Fibroblast of gingiva (primary cell): ENCODE measurements at places on chromosomes 2 and 18.

DNA sequence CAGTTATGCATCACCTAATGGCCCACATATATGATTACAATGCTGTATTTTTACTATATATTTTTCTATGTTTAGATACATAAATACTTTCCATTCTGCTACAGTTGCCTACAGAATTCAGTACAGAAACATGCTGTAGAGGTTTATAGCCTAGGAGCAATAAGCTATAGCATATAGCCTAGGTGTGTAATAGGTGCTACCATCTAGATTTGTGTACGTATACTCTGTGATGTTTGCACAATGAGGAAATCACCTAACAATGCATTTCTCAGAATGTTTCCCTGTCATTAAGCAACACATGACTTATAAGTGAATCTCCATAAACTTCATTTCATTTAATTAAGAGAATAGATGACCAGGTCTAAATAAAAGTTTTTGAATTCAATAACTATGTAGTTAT, 43.5 kb downstream of the SLC38A11 start:
- no peak for DNase-seq

GRCh38 chr2:102357937-102358336, 2.3 kb downstream of the IL18R1 start:
- no peak for DNase-seq

- DNase-seq, result no peak
These were observed 480.5 kb downstream of the TRIB2 start for GRCh38 chr2:13197248-13197647.

- peak; percentile 42 for DNase-seq
These were observed 106.8 kb upstream of the GALNT5 start for GRCh38 chr2:157150747-157151146.

DNA sequence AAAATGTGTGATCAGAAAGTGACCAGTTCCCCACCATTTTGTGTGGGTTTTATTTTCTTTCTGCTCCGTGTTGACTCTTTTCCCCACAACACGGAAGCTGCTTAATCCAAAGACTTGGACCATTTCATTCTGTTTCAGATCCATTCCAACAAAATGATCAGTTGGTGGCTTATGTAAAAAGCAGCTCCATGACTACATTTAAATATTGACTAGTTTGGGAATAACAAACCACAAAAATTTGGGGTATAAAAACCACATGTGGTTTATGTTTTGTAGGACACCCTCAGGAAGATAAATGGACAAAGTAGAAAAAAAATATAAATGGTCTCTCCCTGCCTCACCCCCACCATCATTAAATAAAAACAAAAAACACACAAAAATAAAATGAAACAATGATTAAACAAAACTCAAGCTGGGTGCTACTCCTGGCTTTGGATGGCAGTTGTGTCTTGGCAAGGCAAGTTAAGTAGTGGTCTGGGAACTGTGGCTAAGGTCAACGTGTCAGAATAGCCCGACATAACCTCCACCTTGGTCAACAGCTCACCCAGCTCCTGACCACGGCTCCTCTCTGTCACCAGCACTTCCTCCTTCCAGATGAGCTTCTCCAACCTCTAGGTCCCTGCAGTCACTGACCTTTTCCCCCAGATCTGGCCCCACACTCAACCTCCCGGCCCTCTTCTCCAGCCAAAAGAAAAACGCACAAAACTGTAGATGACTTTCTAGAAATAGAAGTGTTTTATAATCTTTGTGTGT, 12.8 kb upstream of the WIPF1 start:
- DNase-seq, result no peak

DNA sequence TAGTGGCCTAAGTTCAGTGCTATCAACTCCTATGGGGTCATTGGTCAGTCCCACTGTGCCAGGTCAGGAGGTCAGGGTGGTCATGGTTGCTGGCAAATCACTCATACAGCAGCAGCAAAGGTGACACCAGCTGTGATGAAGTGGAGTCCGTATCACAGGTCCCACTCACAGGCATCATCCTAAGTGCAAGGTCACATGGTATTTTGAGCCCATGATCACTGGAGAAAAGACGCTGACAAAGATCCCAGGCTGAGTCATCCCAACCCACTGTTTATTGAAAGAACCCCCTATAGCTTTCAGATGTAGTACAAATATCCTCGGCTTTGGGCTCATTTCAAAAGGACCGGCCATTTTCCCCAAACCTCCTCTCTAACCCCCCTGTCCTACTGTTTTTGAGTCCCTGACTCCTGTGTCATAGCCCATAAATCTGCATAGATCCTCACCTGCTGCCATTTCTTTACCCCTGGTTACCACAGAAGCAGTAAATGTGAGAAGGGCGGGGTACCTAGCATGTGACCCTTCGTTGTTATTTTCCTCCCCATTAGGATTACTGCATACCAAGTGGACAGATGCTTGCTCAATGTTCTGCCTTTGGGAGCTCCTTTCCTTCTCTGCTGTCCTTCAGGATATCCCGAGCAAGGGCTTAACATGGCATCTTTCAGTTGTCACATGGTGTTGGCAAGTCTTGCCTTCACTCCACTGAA, 107.7 kb downstream of the COL6A3 start:
- DNase-seq, result peak; percentile 43

- DNase-seq, result no peak
These were observed 6.8 kb downstream of the ASXL3 start for GRCh38 chr18:33584548-33585430.

- no peak for DNase-seq
These were observed 27.4 kb downstream of the USP34 start for GRCh38 chr2:61443342-61444041.

- DNase-seq, result peak; percentile 2
These were observed 1.2 kb upstream of the BARD1 start for GRCh38 chr2:214810671-214811070.

- DNase-seq, result no peak
These were observed 191.5 kb upstream of the RMP24 start for GRCh38 chr18:35780937-35781336.

DNA sequence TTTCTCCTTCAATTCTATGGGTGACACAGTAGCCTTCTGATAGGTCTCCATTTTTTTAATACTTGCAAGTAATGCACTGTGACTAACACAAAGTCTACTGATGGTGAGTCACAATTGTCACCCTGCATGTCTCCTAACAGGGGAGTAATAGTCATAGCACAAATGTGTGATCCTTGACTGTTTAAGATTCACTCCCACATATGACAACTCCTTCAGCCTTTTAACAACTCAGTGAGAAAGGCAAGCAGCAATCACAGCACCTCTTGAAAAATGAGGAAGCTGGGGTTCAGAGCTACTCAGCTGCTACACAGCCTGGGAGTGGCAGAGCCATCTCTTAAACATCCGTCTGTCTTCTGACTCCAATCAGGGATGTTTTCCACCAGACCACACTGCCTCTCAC, 63.8 kb downstream of the EHD3 start:
- no peak for DNase-seq

DNA sequence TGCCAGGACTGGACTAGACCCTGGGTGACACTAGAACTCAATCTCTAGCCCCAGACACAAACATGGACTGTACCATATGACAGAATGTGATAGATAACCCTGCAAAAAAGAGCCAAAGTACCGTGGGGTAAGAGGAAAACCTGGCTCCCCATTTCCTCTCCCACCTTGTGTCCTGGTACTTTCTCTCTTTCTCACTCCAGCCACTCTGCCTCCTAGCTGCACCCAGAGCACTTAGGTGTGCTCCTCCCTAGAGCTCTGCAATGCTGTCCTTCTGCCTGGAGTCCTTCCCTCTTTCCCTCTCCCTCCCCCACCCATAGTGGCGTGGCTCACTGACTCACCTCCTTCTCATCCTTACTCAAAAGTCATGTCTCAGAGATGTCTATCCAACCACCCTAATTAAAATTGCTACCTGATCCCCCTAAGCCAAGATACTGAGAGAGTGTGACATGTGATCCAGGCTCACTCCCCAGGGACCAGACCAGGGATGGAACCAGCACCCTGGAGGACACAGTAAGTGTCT, 171.3 kb downstream of the LOXHD1 start:
- DNase-seq, result no peak

DNA sequence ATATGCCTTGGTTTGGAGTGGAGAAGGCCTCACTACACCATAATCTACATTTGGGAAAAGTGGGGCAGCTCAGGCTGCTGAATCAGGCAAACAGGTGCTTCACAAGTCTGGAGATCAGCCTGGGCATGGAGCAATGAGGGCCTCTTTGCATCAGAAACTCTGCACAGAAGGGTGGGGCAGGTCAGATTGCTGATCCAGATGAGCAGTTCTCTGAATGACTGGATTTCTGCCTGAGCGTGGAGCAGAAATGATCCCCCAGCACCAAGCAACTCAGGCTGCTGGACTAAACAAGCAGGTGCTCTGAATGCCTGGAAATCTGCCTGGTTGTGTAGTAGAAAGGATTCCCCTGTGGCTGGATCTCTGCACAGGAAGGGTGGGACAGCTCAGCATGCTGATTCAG, 605.3 kb upstream of the ZNF804A start:
- DNase-seq, result no peak

- DNase-seq, result peak; percentile 26
These were observed 458 bp downstream of the HYCC2 start for GRCh38 chr2:201070948-201071478.

DNA sequence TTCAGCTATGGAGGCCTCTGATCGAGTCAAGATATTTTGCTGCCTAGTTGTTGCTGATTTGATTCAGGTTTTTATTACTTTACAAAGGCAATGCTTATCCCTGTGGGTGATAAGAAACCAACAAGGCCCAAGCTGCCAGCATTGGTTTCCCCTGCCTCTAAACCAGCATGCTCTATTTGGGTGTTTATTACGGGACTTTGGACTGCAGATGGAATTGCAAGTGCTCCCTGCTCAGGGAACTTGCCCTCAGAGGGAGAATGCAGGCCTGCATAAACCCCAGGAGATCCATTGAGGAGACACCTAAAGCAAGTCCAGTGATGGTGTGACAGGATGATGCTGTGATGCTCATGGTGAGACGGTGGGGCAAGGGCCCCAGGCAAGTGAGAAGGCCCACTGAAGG, 172.1 kb downstream of the VAPA start:
- DNase-seq, result no peak

GRCh38 chr2:226077841-226078240, 678.3 kb downstream of the NYAP2 start:
- peak; percentile 10 for DNase-seq

GRCh38 chr18:12839057-12839525, 44.9 kb downstream of the PTPN2 start:
- no peak for DNase-seq

DNA sequence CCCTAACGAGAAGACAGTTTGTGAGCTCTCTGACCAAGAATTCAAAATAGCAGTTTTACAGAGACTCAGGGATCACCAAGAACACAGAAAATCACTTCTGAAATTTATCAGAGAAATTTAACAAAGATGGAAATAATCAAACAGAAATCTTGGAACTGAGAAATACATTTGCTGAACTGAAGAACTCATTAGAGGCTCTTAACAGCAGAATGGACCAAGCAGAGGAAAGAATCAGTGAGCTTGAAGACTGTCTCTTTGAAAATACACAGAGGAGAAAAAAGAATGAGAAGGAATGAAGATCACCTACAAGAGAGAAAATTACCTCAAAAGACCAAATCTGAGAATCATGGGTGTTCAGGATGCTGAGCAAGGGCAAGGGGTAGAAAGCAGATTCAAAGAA, 29.7 kb downstream of the ASB1 start:
- DNase-seq, result no peak

GRCh38 chr2:38966006-38966405, 76.3 kb downstream of the ARHGEF33 start:
- DNase-seq, result no peak
